A549 treated with ZK216348 at 1 μM for 4 hours (cell line): ENCODE measurements at places on chromosomes 16 and 17. TPM values are rescaled to one million over a fixed set of nuclear protein-coding genes. Genes with fewer than 3 reads are reported as not detected.

ANKRD13B gene
- total RNA-seq, result 16.7 to 31.0 TPM (median 28.8 TPM) in 5 replicates

ITGA2B gene
- 1.2 to 1.9 TPM (median 1.6 TPM) in 5 replicates for total RNA-seq

EVPLL gene
- not detected in 5 replicates for total RNA-seq

PRKCB gene
- total RNA-seq, result 0.20 to 0.41 TPM (median 0.25 TPM) in 5 replicates

KRT24 gene
- total RNA-seq, result not detected in 5 replicates

ZDHHC1 gene
- 3.7 to 7.1 TPM (median 5.9 TPM) in 5 replicates for total RNA-seq

LITAFD gene
- total RNA-seq, result not detected in 5 replicates

HS3ST2 gene
- not detected in 5 replicates for total RNA-seq
